RWPE1 (cell line): ENCODE measurements at places on chromosomes 2 and 18.

GRCh38 chr2:216341121-216341520, 31.2 kb downstream of the MARCHF4 start:
- no peak for DNase-seq

- peak; percentile 11 for DNase-seq
Measured at GRCh38 chr2:215002500-215002899, 135.9 kb downstream of the ABCA12 start.

DNA sequence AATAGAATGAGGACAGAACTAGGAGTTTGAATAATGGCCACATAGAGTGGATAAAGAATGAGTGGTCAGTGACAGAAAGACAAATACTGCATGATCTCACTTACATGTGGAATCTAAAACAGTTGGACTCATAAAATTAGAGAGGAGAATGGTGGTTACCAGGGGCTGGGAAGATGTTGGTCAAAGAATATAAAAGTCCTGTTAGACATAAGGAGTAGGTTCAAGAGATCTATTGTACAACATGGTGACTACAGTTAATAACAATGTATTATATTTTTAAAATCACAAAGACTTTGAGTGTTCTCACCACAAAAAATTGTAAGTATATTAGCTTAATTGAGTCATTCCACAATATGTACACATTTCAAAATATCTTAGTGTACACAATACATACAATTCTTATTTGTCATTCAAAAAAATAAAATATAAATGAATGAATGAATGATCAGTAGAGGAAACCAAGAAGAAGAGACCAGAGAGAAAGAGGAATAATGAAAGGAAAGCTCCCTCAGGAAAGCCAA, 177.9 kb upstream of the VRK2 start:
- no peak for DNase-seq

- DNase-seq: no peak
Measured at GRCh38 chr2:191664823-191665677, 12.9 kb upstream of the NABP1 start.

- DNase-seq: no peak
Measured at GRCh38 chr2:124437811-124438210, 412.7 kb downstream of the CNTNAP5 start.

DNA sequence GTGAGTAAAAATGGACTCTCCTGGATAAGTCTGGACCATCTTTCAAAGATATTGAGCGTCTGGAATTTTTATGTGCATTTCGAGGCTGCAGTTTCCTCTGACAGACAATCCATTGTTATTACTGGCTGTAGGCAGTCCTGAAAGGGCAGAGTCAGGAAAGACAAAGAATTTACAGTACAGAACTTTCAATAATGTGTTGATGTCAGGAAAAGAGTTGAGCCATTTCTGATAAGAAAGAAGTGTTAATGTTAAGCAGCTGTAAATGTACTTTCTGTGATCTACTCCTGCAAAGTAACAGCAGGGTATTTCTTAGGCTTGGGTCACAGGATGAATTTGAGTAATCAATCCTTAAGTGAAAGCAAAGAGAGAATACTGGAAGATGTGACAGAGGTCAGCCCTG, 29.8 kb downstream of the TSPYL6 start:
- DNase-seq: no peak

- peak; percentile 31 for DNase-seq
Measured at GRCh38 chr2:136932700-136933099, 167.4 kb downstream of the THSD7B start.

GRCh38 chr18:22434973-22435608, 17.4 kb upstream of the CTAGE1 start:
- peak; percentile 44 for DNase-seq

- DNase-seq: no peak
Measured at GRCh38 chr2:55952415-55952814, 28.8 kb upstream of the EFEMP1 start.

GRCh38 chr2:178412047-178412446, 38.9 kb downstream of the PRKRA start:
- no peak for DNase-seq

DNA sequence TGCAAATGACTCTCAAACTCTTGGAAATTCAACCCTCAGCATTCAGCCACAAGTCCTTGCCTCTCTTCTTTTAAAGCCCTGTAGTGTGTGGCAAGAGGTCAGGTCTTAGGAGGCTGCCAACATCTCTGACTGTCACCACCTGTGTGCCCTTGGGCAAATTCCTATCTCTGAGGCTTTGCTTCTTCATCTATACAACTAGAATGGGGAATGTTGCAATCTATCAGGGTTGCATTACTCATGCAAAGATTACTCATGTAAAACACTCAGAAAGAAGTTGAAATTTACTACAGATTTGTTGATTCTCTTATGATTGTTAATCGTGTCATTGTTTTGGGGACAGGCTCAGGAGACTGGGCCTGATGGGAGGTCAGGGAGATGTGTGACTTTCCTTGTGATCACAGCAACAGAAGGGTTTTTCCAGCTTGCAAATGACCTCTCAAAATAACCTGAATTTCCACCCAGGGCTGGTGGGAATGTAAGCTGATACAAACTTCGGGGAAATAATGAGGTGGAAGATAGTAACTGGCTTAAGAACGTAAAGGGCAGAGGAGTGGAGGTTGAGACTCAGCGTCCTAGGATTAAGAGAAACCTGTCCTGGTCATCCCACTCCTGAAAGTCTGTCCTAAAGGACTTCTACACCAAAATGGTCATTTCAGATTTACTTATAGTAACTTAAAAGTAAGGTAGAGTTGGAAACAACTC, 32.1 kb upstream of the SIGLEC15 start:
- DNase-seq: peak; percentile 86

- peak; percentile 40 for DNase-seq
Measured at GRCh38 chr18:3117493-3118192, 102.1 kb downstream of the MYOM1 start.

GRCh38 chr2:2642906-2643890, 312.1 kb upstream of the MYT1L start:
- no peak for DNase-seq

GRCh38 chr2:234954551-234954992, 2.8 kb downstream of the SH3BP4 start:
- DNase-seq: no peak

DNA sequence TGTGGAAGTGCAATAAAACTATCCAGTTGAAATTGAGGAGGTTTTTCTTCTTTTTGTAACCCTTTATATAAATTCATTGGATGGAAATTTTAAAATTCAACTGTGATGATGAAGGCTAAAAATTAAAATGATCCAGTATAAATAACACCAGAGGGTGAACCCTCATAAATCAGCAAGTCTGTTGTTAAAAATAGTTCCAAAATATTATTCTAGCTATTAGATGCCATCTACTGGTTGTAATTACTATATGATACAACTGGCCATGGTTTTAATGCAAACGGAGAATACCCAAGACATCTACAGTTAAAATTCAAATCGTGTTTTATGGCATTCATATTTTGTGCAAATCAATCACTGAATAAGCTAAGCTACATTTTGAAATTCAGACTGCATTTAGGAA, 53.8 kb downstream of the TMEM200C start:
- no peak for DNase-seq

- no peak for DNase-seq
Measured at GRCh38 chr2:14626873-14627272, 5.6 kb upstream of the LRATD1 start.

DNA sequence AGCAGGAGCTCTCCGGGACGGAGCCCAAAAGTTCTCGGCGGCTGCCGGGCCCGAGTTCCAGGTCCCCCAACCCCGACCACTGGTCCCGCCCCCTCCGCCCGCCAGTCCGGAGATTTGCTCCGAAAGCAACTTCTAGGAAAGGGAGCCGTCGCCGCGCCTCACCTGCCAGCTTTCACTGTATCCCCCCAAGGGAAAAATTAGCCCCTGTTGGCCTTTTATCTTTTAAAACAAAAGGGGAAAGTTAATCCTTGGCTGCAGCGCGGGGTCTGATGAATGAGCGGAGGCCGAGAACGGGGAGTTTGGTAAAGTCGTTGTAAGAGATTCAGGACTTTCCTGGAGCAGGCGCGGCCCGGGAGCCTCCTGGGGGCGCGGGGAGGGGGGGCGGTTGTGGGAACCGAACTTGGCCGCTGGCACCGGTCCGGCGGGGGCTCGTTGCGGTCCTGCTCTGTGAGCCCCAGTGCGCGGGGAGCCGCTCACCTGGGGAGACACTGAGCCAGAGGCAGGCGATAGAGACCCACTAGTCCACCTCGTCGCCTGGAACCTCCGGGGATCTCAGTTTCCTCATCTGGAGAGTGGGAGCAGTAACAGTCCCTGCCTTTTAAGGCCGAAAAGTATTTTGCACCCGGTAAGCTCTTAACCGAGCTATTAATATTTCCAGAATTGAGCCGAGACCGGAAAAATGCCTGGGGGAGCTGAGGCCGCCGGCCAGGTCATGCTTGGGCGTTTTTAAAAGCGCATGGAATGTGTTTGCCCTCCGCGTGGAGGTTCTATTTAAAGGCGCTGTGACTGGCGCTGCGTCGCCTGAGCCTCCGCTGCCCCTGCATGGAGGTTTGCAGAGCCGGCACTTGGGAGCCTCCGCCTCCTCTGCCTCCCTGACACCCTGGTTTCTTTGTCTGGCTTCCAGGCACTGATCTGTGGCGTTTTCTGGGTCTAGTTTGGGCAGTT, 1.1 kb downstream of the EFHD1 start:
- no peak for DNase-seq

DNA sequence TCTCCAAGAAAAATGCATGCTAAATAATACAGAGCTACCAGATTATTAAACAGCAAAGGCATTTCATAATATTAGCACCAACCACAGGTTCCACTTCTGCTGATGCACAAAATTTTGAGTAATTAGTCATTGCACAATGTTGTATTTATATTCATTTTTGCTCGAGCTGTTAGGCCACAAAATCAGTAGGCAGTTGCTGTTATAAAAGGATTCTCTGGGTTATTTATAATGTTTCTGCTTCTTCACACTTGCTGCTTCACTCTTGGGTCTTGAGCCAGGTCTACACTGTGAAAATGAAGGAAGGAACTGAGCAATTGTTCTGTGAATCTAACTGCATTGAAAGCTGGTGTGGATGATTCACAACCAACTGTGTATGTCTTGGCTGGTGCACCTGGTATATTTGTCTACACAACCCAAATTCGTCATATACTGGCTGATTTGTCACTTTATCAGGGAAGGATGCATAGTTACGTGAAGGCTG, 38.3 kb downstream of the MRPL33 start:
- DNase-seq: peak; percentile 24

DNA sequence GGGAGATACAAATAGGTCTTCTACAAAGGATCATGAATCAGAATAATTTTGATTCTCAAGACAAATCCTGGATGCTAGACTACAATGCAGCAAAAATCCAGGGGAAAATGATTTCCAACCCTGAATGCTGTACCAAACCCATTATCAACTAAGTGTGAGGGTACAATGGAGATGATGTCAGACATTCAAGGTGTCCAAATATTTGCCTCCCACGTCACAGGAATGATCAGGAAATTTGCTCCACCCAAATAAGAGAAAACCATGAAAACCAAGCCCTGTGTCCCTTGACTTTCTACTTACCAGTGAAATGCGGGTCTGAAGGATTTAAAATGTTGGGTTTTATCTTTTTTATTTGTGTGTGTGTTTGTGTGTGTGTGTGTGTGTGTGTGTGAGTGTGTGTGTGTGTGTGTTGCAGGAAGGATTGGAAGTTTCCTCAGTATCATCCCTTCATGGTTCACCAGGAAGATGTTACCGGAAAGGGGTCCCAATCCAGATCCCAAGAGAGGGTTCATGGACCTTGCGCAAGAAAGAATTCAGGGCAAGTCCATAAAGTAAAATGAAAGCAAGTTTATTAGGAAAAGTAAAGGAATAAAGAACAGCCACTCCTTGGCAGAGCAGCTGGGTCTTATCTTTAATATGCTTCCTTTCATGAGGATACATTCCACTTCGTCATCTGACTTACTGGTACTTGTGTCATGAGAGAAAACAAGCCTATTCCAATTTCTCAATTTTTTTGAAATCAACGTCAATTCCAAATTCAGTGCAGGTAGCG, 61.1 kb upstream of the ID2 start:
- DNase-seq: no peak

GRCh38 chr2:69300650-69301049, 86.4 kb downstream of the GFPT1 start:
- DNase-seq: no peak

GRCh38 chr18:66630831-66631230, 26.9 kb upstream of the CDH19 start:
- no peak for DNase-seq

GRCh38 chr2:235936493-235936892, 231.7 kb downstream of the GBX2 start:
- no peak for DNase-seq

DNA sequence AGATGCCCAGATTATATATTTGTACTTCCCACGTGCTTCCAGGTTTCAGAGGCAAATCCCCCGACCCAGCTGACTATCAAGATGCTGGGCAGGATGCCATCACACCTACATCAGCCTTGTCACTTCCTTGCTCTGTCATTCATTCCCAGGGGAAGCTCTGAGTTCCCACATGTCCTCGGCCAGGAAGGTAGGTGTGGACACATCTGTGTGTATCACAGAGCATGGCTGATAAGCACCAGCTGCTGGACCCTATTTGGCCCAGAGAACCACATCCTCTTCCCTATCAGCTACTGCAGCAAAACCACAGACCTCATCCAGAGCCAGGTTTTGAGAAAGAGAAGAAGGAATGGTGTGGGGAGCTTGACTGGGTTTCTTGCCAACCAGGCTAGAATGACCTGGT, 31.9 kb upstream of the ITGA6 start:
- no peak for DNase-seq

GRCh38 chr2:95333888-95334338, 36.8 kb downstream of the KCNIP3 start:
- DNase-seq: peak; percentile 72

DNA sequence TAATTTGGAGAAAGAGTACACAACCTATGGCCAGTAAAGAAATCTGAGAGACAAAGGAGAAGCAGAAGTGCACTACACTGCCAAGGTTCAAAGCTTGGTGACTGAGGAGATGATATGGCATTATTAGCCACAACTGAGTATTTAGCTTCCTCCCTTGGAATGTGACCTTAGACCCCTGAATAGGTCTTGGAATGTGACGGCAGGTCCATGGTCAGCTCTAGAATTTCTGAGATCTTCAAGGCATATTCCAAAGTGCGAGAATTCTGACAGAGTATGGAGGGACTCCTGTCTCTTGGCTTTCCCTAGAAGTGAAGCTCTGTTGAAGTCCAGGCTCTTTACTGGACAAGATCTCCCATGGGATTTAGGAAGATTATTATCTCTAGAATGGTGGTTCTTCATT, 130.0 kb upstream of the FN1 start:
- no peak for DNase-seq

DNA sequence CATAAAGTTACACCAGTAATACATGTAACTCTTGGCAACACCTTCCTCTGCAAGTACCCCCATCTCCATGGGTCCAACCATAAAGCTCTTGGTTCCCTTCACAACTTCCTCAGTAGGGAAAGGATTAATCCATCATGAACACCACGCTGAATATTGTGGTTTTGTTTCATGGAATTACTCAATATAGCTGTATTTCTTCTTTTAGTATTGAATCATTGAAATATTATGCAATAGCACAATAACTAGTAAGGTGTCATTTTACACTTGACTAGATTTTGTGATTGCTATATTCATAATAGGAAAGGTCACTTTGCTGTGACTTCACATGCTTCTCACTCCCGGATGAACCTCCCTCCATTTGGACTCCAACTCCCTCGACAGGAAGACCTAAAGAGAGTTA, 29.7 kb upstream of the PID1 start:
- peak; percentile 28 for DNase-seq

- DNase-seq: no peak
Measured at GRCh38 chr2:170196963-170197362, 19.0 kb downstream of the MYO3B start.

GRCh38 chr18:48555465-48555995, 16.7 kb downstream of the CTIF start:
- DNase-seq: no peak

GRCh38 chr2:109447251-109447661, 166.5 kb downstream of the SEPTIN10 start:
- no peak for DNase-seq

- no peak for DNase-seq
Measured at GRCh38 chr2:168611091-168611490, 155.0 kb downstream of the CERS6 start.
